ENCODE measurements at places on chromosomes 3 and 15.

GRCh38 chr3:73473898-73474416, 150.8 kb downstream of the PDZRN3 start:
- no peak for DNase-seq

GRCh38 chr3:158107605-158108444, 1.6 kb upstream of the SHOX2 start:
- DNase-seq, result no peak

- DNase-seq, result no peak
Measured at GRCh38 chr3:9669720-9670432, 20.6 kb downstream of the MTMR14 start.

DNA sequence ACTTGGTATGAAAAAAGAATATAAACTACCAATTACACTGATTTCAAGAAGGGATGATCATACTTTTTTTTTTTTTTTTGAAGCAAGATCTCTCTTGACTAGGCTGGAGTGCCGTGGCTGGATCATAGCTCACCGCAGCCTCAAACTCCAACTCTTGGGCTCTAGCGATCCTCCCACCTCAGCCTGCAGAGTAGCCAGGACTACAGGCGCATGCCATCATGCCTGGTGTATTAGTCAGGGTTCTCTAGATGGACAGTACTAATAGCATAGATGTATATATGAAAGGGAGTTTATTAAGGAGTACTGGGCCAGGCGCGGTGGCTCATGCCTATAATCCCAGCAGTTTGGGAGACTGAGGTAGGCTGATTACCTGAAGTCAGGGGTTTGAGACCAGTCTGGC, 11.5 kb upstream of the SEC11A start:
- no peak for DNase-seq

DNA sequence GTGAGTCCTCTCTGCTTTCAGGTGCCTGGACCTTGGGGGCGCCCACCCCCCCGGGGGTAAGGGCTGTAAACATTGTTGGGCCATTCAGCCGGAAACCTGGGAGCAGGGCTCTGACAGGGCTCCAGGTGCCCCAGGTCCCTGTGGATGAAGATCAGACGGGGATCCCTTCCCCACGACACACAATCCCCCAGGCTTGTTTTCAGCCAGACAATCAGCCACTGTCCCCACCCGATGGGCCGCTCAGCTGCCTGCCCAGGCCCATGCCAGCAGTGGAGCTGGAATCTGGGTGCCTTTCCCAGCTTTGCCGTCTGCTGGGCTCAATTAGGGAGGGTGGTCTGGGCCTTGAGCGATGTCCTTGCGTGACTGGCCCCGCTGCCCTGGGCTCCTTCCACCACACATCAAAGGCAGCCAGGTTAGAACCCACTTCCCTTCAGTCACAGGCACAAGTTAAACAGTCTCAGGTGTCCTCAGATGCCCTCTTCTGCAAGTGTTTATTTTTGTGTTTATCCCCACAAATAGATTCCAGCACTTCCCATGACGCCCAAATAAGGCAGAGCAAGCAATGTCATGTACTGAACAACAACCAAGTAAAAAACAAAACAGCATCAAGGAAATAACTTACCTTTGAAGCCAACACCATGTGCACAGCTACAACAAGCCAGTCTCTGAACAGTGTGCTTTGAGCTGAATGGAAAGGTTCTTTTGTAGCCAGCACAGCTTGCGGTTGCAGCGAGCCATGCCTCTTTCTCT, 77.0 kb upstream of the ALDH1A3 start:
- no peak for DNase-seq

DNA sequence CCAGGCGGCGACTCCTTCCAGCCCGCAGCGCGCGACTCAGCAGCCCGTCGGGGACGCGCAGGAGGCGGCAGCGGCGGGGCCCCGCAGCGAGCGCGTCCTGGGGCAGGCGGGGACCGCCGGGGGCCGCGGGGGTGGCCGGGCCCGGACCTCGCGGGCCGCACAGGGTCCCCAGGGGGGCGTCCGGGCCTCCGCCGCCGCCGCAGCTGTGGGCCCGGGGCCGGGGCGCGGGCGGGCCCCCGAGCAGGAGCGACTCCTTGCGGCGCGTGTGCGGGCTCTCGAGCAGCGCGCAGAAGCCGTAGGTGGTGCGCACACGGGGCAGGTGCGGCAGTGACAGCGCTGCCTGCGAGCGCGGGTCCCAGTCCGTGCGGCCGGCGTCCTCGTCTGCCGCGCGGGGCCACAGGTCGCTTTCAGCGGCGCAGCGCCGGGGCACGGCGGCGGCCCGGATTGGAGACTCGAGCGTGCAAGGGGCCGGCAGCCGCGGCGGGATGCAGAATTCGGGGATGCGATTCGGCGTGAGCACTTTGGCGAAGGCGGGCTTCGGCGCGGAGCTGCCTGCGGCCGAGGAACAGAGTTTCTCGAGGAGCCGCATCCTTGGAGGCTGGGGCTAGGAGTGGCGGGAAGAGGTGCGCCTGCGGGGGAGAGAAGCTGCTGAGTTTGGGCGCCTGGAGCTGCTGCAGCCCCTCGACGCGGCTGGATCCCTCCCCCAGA, 535 bp downstream of the C2CD4B start:
- DNase-seq, result no peak

GRCh38 chr15:35757361-35757760, 211.4 kb upstream of the DPH6 start:
- no peak for DNase-seq

DNA sequence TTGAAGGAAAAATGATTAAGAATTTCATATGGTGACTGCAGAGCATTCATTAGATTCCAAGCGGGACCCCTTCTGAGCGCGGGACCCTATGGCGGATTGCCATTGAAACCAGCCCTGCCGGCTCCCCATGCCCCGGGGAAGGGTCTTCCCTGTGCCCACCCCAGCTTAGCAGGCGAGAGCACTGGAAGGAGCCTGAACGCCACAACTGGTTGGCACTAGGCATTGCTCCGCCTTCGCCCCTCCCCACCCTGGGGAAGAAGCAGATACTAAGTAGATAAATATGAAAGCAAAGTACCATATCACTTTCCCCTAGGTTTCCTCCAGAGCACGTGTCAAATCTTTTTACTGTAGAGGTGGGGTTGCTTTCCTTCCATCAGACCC, 70.7 kb downstream of the CYP19A1 start:
- no peak for DNase-seq

DNA sequence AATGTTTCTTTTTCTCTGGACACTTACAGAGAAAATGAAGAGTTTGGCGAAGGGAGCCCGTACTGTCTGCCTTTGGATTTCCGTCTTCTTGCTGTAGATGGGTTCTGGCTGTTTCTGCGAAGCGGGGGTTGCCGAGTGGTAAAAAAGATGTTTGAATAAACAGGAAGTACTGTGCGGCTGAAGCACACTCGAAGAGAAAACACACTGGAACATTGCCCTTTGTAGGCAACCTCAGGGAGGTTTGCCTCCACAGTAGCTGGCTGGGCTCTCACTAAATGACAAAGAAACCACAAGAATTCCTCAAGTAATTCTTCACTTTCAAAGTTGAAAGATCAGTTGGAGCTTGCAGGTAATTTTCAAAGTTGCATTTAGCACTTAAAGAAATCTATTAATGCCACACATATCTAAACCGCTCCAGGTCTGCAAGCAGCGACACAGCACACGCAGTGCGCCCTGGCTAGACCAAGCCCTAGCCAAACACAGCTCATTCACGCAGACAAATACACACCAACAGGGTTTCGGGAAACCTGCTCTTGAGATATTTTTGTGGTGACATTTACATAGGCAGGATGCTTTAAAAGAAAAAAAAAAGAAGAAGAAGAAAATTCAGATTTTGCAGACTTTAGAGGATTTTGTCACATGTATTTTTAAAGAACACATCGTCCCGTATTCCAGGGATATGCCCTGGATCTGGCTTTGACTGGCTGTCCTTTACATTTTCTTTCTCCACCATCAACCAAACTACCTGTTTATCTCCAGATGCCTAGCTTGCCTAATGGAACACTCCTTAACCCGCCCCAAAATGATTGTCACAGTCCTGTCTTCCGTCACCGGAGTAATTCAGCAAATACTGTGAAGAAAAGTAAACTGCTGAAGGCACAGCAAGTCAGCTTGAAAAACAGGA, 452.8 kb downstream of the FOXP1 start:
- DNase-seq, result peak; percentile 45

GRCh38 chr3:22089284-22089683, 338.3 kb upstream of the ZNF385D start:
- DNase-seq, result peak; percentile 1

DNA sequence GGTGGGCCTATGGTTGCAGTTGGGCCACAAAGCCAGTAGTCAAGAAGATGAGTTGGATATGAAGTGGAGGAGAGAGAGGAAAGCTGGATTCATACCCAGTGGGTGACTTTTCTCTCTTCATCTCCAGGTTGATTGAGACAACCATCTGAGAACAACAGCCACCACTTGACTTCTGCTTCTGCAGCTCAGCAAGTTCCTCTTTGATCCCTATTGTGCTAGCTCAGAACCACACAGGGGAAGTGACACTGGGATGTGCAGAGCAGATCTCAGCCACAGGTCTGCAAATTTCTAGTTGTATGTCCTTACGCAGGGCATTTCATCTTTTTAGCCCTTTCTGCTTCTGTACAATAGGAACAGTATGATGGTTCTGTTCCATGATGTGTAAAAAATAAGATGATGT, 459.2 kb upstream of the ARRDC4 start:
- DNase-seq, result peak; percentile 42

- DNase-seq, result no peak
Measured at GRCh38 chr3:48275287-48276027, 34.6 kb downstream of the ZNF589 start.

- no peak for DNase-seq
Measured at GRCh38 chr15:80123034-80123433, 29.8 kb upstream of the FAH start.

DNA sequence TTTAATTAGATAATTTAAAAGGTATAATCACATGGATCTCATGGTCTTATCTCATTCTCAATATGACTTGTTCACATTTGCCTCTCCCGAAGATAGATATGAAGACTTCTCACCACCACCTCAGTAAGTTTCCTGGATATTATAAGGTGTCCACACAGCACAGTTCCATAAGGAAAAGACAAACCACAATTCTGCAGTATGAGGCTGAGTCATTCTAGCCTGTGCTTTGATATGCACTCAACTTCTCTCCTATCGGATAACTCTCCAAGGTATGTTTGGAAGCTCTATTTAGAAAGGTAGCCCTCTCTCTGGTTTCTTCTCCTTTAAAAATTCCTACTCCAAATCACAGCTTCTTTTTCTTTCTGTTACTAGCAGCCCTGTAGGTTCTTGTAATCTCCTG, 612.8 kb downstream of the ZPLD1 start:
- DNase-seq, result no peak

DNA sequence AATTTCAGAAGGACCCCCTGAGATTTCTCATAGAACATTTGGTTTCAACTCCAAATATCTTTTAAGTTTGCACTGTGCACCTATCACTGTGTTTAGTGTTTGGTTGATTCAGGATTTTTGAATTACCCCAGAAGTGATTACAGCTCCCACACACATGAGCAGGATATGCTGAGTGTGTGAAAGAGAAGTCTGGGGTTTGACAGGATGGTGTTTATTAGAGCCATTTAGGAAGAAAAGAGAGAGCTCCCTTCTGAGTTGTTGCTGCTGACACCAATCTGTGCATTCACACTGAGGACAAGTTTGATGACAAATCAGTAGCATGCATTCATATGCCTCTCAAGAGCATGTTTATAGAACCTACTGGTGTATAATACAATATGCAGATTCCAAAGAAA, 118.1 kb downstream of the RPL22L1 start:
- DNase-seq, result no peak

- DNase-seq, result no peak
Measured at GRCh38 chr3:139519998-139520737, 19.4 kb downstream of the RBP1 start.

GRCh38 chr3:63528325-63529000, 124.0 kb upstream of the SNTN start:
- no peak for DNase-seq

- DNase-seq, result no peak
Measured at GRCh38 chr3:129613367-129613740, 6.9 kb upstream of the PLXND1 start.

GRCh38 chr15:65980824-65981456, 111.6 kb downstream of the RAB11A start:
- DNase-seq, result no peak

- no peak for DNase-seq
Measured at GRCh38 chr3:179438841-179439240, 12.4 kb downstream of the GNB4 start.

DNA sequence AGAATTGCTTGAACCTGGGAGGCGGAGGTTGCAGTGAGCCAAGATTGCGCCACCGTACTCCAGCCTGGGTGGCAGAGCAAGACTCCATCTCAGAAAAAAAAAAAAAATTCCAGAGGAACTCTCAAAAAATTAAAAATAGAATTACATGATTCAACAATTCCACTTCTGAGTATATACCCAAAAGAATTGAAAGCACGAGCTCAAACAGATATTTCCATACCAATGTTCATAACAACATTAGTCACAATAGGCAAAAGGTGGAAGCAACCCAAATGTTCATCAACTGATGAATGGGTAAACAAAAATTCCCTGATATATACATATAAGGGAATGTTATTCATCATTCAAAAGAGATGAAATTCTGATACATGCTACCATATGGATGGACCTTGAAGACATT, 16.9 kb upstream of the MORF4L1 start:
- DNase-seq, result no peak

- no peak for DNase-seq
Measured at GRCh38 chr15:31261266-31262142, 65.1 kb upstream of the KLF13 start.

- no peak for DNase-seq
Measured at GRCh38 chr15:31338318-31338878, 11.8 kb downstream of the KLF13 start.

All from GF-D8 (cell line).